HT1080 (cell line): ENCODE measurements at places on chromosomes 4 and X. TPM values are rescaled to one million over a fixed set of nuclear protein-coding genes. Genes with fewer than 3 reads are reported as not detected.

RNF128 gene
- total RNA-seq: 0.30 and 0.64 TPM in 2 replicates

SOX3 gene
- not detected in 2 replicates for total RNA-seq

S100P gene
- total RNA-seq: not detected in 2 replicates

ZNF595 gene
- 80.6 and 94.6 TPM in 2 replicates for total RNA-seq

HTRA3 gene
- 0.16 and 0.20 TPM in 2 replicates for total RNA-seq

BRS3 gene
- total RNA-seq: not detected in 2 replicates

POU3F4 gene
- total RNA-seq: not detected in 2 replicates

OSTC gene
- 86.3 and 92.1 TPM in 2 replicates for total RNA-seq

MCF2 gene
- total RNA-seq: 0.26 and 0.43 TPM in 2 replicates

BEX3 gene
- 198 and 210 TPM in 2 replicates for total RNA-seq

NLGN3 gene
- 0.06 TPM in 1 of 2 replicates, not detected in the other for total RNA-seq
